GM23338 (cell line): ENCODE measurements at places on chromosomes 11 and 22. TPM values are rescaled to one million over a fixed set of nuclear protein-coding genes. Genes with fewer than 3 reads are reported as not detected.

HORMAD2 gene
- not detected in 2 replicates for total RNA-seq

ZNF202 gene
- total RNA-seq = 33.0 and 36.7 TPM in 2 replicates

POU2AF2 gene
- total RNA-seq = not detected in 2 replicates

LRRC74B gene
- not detected in 2 replicates for total RNA-seq

MAJIN gene
- not detected in 2 replicates for total RNA-seq

CEP126 gene
- 1.4 and 2.1 TPM in 2 replicates for total RNA-seq

CCDC179 gene
- not detected in 2 replicates for total RNA-seq

A4GALT gene
- 12.7 and 16.2 TPM in 2 replicates for total RNA-seq

TOM1 gene
- total RNA-seq = 17.8 and 28.0 TPM in 2 replicates

OR8D1 gene
- not detected in 2 replicates for total RNA-seq

GRCh38 chr11:93487032-93487483, 56.1 kb downstream of the SMCO4 start:
- no peak for DNase-seq

- no peak for DNase-seq
Measured at GRCh38 chr11:68992743-68993255, 12.0 kb upstream of the MRGPRD start.

DNA sequence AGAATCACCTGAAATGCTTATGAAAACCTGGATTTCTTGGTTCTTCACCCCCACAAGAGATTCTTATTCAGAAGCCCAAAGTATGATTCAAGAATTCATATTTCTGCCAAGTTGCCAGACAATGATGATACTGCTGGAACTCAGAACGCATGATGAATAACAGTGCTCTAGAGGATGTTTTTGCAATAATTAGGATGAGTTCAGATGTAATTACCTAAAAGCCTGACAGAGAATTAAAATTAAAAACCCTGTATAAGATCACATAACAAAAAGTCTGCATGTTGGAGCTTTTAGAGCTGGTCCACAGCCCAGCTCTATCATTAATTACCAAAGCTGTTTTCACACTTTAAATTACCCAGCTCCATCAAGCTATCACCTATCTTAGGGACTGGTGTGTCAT, 211.8 kb downstream of the LUZP2 start:
- DNase-seq = no peak

DNA sequence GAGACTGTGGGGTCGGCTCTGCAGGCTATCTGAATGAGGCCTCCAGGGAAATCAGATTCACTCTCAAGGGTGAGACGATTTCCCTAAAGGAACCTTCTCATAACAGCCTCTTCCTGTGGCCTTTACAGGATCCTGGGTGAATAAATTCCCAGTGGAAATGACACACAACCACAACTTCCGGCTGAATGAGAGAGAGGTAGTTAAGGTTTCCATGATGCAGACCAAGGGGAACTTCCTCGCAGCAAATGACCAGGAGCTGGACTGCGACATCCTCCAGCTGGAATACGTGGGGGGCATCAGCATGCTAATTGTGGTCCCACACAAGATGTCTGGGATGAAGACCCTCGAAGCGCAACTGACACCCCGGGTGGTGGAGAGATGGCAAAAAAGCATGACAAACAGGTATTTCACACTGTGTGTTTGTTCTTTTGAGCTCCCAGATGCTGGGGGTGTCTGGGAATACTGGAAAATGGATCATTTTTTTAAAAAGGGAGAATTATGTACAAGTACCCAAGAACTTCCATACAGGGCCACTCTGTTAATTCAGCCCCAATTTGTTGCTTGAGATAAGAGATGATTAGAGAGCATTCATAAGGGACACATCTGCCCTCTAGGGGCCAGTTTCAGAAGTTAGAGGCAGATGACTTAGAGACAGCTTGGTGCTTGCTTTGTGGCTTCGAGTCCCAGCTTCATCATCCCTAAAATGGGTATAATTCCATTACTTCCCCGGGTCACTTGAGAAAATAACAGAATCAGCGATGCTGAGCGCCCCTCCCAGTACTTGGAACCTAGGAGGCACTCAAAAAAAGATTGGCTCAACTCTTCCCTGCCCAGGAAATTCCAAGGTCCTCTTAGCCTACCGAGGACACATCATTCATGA, 10.2 kb downstream of the SERPIND1 start:
- peak; percentile 83 for DNase-seq

- DNase-seq = peak; percentile 70
Measured at GRCh38 chr22:37425800-37426705, 1.2 kb downstream of the ELFN2 start.

- no peak for DNase-seq
Measured at GRCh38 chr22:24400034-24400725, 27.2 kb upstream of the ADORA2A start.

GRCh38 chr11:21472261-21472660, 720.6 kb upstream of the ANO5 start:
- DNase-seq = no peak

DNA sequence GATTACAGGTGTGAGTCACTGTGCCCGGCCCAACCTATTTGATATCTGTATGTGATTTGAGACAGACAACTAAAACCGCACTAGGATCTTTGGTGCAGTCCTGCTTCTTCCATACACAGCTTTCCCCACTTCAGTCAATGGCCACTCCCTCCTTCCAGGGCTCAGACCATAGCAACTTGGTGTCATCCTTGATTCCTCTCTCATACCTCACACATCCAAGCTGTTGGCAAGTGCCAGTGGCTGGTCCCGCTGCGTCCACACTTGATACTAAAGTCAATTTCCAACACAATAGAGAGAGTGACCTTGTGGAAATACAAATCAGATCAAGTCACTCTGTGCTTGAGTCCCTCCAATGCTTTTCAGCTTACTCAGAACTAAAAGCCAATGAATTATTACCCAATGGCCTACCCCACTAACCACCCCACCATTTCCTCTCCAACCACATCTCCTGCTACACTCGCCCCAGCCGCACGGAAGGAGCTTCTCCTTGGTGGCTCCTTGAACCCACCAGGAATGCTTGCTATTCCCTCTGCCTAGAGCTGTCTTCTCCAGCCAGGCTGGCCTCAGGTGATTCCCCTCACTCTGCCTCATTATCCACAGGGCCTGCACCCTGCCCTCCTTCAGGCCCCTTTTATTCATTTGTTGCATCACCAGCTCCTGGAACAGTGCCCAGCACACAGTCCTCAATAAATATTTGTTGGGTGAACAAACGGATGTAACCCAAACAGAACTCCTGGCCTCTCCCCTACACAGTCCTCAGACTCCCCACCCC, 12.9 kb downstream of the ABTB2 start:
- DNase-seq = no peak

GRCh38 chr22:48104766-48105165, 1342.3 kb downstream of the TBC1D22A start:
- DNase-seq = no peak

DNA sequence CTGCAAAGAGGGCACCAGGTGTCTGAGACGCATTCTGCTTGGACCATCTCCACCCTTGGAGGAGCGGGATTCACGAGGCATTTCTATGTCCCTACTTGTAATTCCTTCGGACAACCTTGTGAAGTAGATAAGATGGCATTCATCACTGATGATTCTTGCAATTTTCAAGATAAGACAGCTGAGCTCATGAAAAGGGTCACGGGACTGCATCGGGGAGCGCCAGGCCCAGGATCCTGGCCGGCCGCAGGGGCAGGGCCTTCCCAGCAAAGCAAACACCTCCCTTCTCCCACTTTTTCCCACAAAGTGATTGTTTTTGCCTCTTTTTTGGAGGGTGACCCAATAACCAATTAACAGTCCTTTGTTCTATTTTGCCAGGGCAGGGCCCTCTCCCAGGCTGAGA, 8.4 kb downstream of the LIF start:
- no peak for DNase-seq

- DNase-seq = peak; percentile 55
Measured at GRCh38 chr11:9091044-9091922, at the start of gene SCUBE2. Gene SCUBE2 (minus strand): TSS chr11:9091599. CDS start chr11:9091528, 71 bp downstream.

DNA sequence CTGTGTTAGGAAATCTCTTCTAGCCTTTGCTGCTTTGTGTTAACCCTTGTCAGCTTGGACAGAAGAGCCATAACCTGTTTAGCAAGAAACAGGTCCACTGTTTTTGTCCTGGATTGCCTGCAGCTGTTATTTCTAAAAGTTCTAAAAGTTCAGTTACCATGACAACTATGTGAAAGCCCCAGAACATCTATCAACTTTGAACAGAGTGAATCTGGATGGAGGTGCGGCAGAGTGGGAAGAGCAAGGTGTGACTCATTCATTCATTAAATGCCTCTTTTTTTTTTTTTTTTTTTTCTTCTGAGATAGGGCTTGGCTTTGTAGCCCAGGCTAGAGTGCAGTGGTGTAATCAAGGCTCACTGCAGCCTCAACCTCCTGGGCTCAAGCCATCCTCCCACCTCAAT, 50.5 kb downstream of the RBX1 start:
- no peak for DNase-seq

GRCh38 chr11:128299132-128299726, 288.1 kb downstream of the ETS1 start:
- no peak for DNase-seq

DNA sequence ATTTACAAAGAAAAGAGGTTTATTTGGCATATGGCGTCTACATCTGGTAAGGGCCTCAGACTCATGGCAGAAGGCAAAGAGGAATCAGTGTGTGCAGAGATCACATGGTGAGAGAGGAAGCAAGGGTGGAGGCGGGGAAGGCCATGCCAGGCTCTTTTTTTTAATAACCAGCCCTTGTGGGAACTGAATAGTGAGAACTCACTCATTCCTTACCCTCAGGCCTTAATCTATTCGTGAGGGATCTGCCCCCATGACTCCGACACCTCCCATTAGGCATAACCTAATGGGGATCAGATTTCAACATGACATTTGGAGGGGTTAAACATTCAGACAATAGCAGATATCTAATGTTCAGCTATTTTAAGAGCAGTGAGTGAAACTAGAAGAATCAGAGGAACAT, 55.7 kb downstream of the ATM start:
- peak; percentile 12 for DNase-seq

DNA sequence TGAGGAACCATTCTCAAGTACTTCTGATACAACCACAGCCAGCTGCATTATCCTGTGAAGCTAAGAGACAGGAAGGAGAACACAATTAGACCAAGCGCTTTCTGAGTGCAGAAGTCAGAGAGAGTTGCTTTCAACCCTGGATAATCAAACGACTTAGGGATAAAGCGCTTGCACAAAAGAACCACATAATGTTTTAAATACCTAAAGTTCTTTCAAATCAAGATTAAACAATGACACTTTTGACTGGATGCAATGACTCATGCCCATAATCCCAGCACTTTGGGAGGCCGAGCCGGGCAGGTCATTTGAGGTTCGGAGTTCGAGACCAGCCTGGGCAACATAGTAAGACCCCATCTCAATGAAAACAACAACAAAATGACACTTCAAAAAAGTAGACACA, 145.1 kb downstream of the SWAP70 start:
- DNase-seq = no peak

GRCh38 chr11:108654994-108655631, 9.8 kb upstream of the DDX10 start:
- DNase-seq = peak; percentile 69

- DNase-seq = peak; percentile 96
Measured at GRCh38 chr22:43883012-43883661, 8.7 kb downstream of the PNPLA5 start.

DNA sequence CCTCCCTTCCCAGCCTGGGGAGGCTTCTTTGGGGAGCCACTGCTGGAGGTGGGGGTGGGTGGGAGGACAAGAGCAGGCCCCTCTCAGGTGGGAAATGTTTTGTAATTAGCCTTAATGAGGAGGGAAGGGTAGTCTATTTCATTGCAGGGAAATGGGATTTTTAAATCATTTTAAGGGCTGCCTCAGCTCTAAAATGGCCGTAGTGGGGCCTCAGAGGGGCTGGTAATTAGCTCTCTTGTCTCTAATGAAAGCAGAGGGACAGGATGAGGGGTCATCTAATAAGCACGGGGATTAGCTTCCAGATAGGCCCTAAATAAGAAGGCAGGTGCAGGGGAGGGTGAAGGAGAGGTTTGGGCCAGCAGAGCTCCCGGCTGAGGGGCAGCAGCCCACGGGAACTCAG, 46.5 kb downstream of the LMO1 start:
- no peak for DNase-seq

GRCh38 chr11:986270-986951, 50.1 kb downstream of the MUC6 start:
- no peak for DNase-seq

DNA sequence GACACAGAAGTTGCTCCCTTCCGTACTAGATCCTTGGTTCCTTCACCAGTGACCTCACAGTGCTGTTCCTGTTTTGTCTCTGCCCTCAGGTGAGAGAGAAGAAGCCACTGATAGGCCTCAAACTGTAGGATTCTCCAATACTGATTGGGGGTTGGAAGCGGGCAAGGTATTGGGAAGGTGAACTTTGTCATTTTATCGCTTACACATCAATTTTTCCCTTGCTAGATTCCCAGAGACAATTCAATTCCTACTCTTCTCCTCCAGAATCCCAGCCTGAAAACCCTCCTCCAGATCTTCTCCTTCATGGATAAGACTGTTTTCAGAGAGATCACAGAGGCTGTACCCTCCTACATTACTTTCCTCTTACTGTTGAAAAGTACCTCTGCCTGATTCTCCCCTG, 9.4 kb upstream of the OR2D3 start:
- DNase-seq = no peak

DNA sequence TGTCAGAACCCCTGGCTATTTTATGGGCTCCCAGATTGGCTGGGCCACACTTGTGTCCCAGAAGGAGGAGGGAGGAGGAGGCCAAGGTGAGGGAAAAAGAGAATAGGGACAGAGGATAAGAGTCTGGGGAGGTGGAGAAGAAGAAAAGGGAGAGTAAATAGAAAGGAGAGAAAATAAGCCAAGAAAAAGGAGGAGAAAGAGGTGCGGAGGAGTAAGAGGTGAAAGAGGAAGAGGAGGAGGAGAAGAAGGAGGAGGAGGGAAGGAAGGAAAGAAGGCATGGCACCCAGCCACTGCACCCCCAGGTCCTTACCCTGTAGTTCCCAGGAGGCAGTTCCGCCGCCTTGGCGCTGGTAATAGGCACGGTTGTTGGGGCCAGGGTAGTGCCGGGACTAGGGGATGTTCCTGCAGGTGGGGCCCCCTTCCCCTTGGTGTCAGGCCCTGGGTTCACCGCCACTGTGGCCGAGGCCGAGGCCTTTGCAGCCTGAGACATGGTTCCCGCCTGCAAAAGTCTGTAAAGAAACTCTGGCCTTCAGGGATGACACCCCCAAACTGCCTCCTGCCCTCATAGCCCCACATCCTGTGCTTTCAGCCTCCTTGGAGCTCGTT, 1.9 kb downstream of the CRYBB1 start:
- DNase-seq = no peak
